ENCODE measurements at places on chromosomes 13 and 19.

GRCh38 chr19:51103926-51104341 is 4.3 kb downstream of the CTU1 start:
- DNase-seq: no peak

DNA sequence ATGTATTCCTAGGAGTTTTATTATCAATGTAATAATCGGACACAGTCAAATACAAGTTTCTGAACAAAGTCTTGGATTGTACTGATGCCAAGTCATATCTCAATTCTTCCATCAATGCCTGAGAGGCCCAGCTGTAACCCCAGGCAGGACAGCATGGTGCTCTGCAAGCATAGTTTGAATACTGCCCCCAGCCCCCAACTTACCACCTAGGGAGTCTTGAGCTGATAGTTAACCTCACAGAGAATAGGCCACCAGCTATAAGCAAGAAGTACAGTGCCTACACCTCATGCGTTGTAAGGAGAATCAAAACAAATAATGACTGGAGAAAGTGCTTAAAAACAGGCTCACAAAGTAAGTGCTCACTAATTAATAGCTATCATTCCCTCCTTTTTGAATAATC is 2.7 kb downstream of the PROSER1 start:
- DNase-seq: no peak

DNA sequence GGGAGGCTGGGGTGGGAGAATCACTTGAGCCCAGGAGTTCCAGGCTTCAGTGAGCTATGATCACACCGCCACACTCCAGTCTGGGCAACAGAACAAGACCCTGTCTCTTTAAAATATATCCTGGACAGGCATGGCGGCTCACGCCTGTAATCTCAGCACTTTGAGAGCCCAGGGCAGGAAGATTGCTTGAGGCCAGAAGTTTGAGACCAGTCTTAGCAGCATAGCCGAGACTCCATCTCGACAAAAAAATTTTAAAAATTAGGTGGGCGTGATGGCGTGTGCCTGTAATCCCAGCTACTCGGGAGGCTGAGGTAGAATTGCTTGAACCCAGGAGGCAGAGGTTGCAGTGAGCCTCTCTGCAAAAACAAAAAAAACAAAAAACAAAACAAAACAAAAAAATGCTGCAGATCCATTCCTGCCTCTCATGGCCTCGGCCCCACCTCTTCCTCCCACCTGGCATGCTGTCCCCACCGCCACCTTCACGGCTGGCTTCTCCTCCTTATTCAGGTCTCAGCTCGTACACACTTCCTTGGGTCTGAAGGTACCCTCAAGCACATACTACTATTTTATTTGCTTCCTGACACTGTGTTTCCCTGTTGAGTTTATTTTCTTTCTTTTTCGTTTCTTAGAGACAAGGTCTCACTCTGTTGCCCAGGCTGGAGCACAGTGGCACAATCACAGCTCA is 5.3 kb downstream of the RFX1 start:
- DNase-seq: no peak

DNA sequence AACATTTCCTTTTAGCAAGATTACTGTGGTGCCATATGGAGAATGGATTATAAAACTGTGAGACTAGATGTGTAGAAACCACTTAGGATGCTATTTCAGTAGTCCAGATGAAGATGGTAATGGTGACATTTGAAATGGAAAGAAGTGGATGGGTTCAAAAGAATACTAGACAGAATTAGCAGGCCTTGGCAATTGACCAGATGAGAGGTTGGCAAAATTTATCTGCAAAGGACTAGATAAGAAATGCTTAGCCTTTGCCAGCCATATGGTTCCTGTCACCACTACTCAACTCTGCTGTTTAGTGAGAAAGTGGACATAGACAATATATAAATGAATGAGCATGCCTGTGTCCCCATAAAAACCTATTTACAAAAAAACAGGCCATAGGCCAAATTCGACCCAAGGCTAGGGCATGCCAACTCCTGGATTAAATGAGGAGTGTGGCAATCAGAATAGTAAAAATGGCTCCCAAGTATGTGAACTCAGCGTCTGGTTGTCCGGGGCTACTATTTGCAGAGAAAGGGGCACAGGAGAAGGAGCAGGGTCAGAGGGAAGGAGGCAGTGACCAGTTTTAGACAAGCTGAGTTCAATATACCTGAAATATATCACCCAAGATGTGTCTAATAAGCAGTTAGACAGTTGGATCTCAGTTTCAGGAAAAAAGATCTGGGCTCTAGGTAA is 98.4 kb downstream of the ENOX1 start:
- DNase-seq: no peak

DNA sequence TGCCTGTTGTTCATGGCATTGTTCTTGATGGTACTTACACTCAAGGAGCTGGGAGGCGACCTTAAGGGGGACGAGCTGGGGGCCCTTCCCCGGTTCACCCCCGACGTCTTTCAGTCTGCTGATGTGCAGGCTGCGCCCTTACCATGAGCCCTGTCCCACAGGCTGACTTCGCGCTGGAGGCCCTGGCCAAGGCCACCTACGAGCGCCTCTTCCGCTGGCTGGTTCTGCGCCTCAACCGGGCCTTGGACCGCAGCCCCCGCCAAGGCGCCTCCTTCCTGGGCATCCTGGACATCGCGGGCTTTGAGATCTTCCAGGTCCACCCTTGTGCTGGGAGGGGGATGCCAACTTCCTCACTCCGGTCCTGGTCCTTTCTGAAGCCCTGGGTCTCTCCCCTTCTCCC is 45.4 kb downstream of the MYH14 start:
- DNase-seq: no peak

GRCh38 chr19:48856921-48857320 is 11.5 kb downstream of the PLEKHA4 start:
- no peak for DNase-seq

GRCh38 chr19:33720691-33721682 is 75.7 kb upstream of the KCTD15 start:
- DNase-seq: no peak

- DNase-seq: no peak
These were observed 145.1 kb downstream of the EFNB2 start for GRCh38 chr13:106390367-106390766.

- DNase-seq: peak; percentile 74
These were observed 10.7 kb downstream of the PTGIR start for GRCh38 chr19:46614114-46614722.

DNA sequence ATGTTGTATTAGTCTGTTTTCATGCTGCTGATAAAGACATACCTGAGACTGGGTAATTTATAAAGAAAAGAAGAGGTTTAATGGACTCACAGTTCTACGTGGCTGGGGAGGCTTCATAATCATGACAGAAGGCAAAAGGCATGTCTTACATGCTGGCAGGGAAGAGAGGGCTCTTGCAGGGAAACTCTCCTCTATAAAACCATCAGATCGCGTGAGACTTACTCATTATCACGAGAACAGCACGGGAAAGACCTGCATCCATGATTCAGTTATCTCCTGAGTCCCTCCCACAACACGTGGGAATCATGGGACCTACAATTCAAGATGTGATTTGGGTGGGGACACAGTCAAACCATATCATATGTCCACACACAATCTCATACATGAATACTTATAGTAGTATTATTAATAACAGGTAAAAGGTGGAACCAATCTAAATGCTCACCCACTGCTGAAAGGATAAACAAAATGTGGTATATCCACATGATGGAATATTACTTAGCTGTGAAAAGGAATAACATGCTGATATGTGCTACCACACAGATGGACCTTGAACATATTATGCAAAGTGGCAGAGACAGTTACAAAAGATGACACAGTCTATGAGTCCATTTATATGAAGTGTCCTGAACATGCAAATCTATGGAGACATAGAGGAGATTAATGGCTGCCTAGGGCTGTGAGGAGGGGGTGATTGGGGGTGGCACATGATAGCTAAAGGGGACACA is 20.9 kb upstream of the CEBPA start:
- no peak for DNase-seq

DNA sequence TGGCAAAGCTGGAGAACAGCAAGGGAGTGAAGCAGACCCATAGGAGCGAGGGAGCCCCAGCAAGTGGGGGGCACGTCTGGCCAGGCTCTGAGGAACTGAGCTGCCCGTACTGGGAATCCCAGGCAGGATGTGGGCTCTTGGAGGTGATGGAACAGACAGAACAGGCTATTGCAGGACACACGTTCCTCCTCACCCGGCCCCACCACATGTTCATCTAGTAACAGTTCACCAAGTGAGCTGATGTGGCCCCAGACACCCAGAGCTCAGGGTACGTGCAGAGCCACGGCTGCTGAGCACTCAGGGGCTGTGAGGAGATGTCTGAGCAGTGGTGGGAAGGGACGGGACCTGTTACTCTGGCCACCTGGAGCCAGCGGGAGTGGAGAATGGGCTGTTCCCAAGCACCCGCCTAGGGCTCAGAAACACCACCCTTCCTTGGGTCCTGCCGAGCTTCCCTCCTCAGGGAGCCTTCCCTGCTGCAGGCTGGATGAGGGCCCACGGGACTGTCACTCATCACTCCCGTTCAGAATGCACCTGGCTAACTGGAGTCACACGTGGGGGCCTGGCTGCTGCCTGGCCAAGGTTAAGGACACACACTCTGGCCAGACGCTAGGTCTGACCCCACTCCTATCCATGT is 18.4 kb downstream of the ELL start:
- DNase-seq: no peak

- no peak for DNase-seq
These were observed 772.5 kb upstream of the SLITRK1 start for GRCh38 chr13:84654654-84655275.

- no peak for DNase-seq
These were observed 765.2 kb downstream of the SLITRK1 start for GRCh38 chr13:83117046-83117445.

GRCh38 chr19:1648459-1648849 is 4.0 kb downstream of the TCF3 start:
- DNase-seq: no peak

DNA sequence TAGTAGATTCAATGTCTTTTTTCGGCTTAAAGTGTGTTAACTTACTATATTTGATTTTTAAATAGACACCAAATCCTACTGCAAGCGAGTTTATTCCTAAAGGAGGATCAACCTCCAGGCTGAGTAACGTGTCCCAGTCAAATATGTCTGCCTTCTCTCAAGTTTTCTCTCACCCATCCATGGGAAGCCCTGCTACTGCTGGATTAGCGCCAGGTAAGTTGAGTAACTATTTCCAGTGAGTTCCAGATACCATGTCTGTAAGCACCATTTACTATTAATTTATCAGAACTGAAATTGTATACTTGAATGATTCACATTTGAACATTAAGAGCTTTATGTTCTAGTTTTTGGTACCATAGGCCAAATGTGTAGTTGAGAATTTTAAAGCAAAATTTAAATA is 81.8 kb downstream of the PAN3 start:
- no peak for DNase-seq

- no peak for DNase-seq
These were observed 231.5 kb upstream of the SPRY2 start for GRCh38 chr13:80572308-80572922.

DNA sequence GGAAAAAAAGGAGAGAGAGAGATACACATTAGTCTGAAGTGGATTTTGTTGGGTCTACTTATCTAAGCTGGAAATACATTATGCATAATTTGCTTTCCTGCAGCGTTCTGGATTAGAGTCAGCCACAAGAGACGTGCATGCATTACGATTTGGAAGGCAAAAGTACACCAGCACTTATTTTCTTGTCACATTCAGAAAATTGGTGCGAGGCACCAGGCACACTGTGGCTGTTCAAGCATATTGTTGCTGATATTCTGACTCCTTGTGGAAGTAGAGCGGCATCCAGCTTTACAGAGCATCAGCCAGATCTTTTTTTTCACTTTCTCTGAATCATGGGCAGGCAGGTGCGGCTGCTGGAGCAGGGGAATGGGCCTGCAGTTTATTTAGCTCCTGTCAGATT is 905.6 kb upstream of the SPRY2 start:
- no peak for DNase-seq

DNA sequence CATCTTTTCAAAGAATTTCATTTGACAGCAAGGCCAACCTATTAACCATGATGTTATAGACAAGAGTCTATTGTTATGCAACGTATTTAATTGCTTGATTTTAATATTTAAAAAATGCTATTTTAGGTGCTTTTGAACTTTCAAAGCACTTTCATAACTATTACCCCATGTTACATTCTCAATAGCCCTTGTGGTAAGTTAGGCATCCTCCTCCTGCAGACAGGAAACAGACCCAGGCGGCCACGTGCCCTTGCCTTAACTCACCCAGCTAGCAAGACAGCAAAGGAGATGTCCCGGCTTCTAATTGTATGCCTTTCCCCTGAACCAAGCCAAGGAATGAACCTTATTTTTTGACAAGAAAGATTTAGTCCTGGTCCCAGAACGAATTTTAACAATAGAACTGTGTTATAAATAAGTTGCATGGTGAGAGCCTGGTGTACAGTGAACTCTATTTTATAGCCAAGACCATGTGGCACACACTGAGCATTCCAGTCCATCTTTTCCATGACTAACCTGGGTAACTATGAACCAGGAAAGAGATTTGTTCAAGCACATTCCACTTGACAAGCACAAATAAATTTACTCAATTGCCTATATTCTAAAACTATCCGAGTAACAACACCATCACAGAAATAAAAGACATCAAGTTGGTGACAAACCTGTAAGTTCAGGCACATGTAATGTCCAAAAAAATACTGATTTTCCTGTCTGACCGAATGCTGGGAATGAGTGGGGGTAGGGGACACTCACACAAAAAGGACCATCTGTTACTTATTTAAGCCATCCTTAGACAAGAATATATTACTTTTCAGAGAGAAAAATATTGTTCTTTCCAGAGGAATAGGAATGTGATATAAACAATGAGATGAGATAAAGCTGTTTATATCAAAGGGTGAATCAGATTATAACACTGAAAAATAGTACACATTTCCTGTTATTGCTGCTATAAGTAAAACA is 163.0 kb downstream of the EFNB2 start:
- DNase-seq: no peak

DNA sequence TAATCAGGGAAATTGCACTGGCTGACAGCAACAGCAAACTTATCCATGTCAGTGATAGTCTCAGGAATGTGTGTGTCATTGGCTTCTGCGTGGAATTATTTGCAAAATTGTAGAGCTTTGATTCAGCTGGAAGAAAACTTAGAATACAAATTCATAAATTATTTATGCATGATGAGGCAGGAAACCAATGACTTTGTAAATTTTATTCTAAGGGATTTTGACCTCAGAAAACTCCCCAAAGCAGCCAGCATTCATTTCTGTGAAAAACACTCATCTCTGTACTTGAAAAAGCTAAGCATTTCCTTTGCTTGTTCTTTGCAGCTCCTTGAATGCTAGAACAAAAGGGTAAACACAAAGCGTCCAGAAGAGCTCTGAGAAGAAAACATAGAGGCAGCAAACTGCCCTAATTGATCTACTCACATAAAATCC is 162.4 kb downstream of the DCT start:
- DNase-seq: no peak

GRCh38 chr19:35845215-35846037 is 6.9 kb downstream of the NPHS1 start:
- DNase-seq: no peak

GRCh38 chr13:45713721-45714120 is 11.6 kb downstream of the CBY2 start:
- no peak for DNase-seq
